Cerebellum (tissue), 4 donors: ENCODE measurements at places on chromosomes 2 and 18. TPM values are rescaled to one million over a fixed set of nuclear protein-coding genes. Genes with fewer than 3 reads are reported as not detected.

TTC21B gene
- total RNA-seq: 73.6 TPM

DNA sequence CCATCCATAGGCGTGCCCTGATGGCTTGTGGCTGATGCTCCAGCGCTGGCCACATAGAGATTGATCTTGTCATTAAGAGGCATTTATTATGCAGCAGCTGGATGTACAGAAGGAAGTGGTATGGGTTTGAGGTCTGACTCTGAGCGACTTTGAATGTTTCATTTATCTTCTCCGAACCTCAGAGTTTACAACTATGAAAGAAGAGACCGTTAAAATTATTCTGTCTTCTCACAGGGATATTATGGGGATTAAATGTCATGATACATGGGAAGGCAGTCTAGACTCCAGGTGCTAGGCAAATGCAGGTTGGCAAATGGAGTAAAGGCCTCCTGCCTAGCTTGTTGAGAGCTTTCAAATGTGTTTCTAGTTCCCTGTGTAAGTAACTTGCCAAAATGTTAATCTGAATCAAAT lies 30.3 kb downstream of the MOGAT1 start:
- DNase-seq: no peak

GRCh38 chr2:104574367-104574766 lies 279.5 kb upstream of the POU3F3 start:
- DNase-seq: no peak

GRCh38 chr2:109193807-109194619 lies 65.0 kb downstream of the SH3RF3 start:
- DNase-seq: no peak

- DNase-seq: no peak
Measured at GRCh38 chr2:66587216-66587615, 152.3 kb downstream of the MEIS1 start.
